Daoy (cell line): ENCODE measurements at places on chromosomes 1 and 21. TPM values are rescaled to one million over a fixed set of nuclear protein-coding genes. Genes with fewer than 3 reads are reported as not detected.
A peak's percentile ranks its signal among the peaks of the same experiment; 100 is the strongest.

Gene CTTNBP2NL
- 9.3 and 11.1 TPM in 2 replicates for total RNA-seq

Gene HTR6
- total RNA-seq: not detected in 2 replicates

Gene FAM131C
- 0.23 TPM in 1 of 2 replicates, not detected in the other for total RNA-seq

Gene SLC9C2
- not detected in 2 replicates for total RNA-seq

Gene DNM3
- 4.3 and 4.5 TPM in 2 replicates for total RNA-seq

Gene AMY2B
- total RNA-seq: 0.86 TPM in 1 of 2 replicates, not detected in the other

Gene SLC2A5
- total RNA-seq: not detected in 2 replicates

GRCh38 chr21:35476621-35477395 lies 427.7 kb upstream of the RUNX1 start:
- DNase-seq: peak; percentile 10

GRCh38 chr1:31618916-31619846 lies 1.7 kb downstream of the HCRTR1 start:
- no peak for DNase-seq

- no peak for DNase-seq
Measured at GRCh38 chr1:206895325-206895724, 1.9 kb upstream of the IL24 start.

GRCh38 chr1:56533621-56534020 lies 45.7 kb downstream of the PLPP3 start:
- no peak for DNase-seq

GRCh38 chr1:30698401-30698981 lies 24.9 kb downstream of the MATN1 start:
- DNase-seq: no peak

DNA sequence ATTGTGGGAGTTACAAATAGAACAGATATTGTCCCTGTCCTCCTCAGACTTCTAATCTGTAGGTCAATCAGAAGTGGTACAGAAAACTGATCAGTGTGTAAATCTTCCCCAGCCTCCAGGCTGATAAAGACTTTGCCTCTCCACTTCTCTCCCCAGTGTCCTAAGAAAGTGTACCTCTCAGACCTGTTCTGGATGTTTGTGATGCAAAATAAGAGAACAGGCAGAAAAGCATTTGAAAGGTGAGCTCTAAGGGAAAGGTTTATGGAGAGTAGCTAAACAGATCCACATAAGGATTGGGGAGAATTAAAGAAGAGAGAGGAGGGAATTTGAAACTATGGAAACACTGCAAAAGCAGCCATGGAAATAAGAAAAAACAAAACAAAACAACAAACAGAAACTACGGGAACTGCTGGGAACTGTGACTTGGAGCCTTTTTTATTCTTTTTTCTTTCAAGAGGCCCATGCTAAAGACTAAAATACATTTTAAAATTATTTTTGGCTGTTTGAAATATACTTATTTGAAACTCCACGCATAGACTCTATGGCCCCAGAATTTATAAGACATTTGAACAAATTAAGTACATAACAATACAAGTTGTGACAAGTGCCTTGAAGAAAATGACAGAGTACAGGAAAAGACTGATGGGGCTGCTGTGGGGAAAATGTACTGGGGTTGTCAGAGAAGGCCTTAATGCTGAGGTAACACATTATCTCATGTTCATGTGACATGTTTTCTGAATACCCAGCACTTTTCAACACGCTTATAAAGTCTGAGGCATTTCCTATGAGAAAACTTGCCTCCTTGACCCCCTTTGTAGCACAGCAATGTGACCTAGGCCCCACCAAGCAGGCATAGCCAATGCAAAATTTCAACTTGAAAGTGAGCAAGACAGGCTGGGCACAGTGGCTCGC lies 51.2 kb downstream of the TRAF5 start:
- DNase-seq: no peak

DNA sequence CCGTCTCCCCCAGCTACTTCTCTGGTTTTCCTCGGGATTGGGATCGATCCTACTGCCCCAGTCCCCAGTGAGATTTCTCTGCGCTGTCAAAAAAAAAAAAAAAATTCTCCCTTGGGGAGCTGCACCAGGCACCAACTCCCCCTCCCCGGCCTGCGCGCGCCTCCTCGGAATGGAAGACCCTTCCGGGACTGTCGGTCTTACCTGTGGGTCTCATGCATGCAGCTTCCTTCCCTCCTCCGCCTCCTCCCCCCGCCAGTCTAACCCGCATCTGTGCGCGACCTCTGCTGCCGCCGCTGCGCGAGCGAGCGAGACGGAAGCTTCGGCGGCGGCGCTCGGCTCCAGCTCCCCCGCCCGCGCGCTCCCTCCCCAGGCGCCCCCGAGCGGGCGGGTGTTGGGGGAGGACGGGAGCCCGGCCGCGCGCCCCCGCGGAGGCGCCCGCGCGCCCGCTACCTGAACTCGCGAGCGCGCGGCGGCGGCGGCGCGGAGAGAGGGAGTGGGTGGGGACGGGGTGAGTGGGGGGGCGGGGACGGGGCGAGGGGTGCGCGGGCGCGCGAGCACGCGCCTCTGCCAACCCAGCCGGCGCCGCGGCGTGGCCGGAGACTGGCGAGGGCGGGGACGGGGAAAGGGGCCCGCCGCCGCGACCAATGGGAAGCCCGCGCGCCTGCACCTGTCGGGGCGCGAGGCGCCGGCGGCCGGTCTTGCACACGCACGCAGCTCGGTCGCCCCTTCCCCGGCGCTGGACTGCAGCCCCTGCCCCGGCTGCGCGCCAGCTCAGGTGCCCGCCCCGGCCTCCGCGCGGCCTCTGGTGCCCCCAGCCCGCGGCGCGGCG lies at the start of gene SUSD4:
Gene SUSD4, minus strand, starts transcription at position 321 of the 829 bp plus-strand sequence. CDS start 751 bp downstream, outside the sequence.
- peak; percentile 84 for DNase-seq

DNA sequence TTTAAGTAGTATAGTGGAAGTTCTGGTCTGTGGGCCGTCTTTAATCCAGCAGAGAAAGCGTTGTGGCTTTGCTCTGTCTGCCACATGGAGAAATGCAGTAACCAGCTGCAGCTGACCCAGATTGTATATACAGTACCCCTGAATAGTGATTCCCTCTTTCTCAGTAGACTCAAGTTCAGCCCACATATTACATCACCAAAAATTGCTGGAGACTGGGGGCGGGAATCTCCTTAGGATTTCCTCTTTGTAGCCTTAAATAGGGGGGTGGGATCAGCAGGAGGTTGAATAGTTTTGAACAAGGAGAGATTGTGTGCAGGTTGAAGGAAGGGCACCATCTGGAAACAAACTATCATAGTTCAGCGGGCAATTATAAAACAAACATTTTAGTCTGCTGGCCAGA lies at the start of gene ANGPTL1:
Gene ANGPTL1, minus strand, starts transcription at position 134 of the 400 bp plus-strand sequence. CDS start 5,301 bp downstream, outside the sequence.
- no peak for DNase-seq

DNA sequence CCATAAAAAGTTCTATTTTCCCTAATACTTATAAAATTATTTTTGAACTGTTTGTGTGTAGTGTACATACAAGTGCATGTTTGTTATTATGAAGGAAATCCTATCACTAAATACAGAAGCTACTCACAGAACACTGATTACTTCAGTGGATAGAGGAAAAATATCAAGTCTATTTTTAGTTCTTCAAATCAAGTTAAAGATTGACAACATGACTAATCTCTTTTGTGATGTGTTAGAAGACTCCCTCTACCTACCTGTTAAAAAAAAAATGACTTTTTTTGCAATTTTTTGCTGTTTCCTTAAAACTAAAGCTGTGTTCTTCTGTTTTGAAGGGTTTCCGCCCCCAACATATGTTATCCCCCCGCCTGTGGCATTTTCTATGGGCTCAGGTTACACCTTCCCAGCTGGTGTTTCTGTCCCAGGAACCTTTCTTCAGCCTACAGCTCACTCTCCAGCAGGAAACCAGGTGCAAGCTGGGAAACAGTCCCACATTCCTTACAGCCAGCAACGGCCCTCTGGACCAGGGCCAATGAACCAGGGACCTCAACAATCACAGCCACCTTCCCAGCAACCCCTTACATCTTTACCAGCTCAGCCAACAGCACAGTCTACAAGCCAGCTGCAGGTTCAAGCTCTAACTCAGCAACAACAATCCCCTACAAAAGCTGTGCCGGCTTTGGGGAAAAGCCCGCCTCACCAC lies 45.5 kb downstream of the NCF2 start:
- no peak for DNase-seq

DNA sequence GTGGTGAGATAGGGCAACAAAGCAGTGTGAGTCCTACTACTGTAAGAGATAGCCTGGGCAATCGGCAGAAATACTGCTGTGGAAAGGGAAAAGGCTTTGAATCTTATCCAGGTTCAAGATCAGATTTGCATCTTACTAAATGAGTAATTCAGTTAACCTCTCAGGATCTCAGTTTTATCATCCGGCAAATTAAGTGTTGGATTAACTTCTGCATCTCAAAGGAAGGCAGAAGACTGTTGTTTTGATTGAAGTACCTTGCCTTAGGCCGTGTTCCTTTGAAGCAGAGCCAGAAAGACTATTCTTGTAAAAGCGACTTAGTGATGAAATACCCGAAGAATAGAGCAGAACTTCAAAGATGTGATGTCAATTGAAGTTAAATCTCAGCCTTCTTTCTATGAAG lies 612.9 kb upstream of the USP24 start:
- DNase-seq: no peak

DNA sequence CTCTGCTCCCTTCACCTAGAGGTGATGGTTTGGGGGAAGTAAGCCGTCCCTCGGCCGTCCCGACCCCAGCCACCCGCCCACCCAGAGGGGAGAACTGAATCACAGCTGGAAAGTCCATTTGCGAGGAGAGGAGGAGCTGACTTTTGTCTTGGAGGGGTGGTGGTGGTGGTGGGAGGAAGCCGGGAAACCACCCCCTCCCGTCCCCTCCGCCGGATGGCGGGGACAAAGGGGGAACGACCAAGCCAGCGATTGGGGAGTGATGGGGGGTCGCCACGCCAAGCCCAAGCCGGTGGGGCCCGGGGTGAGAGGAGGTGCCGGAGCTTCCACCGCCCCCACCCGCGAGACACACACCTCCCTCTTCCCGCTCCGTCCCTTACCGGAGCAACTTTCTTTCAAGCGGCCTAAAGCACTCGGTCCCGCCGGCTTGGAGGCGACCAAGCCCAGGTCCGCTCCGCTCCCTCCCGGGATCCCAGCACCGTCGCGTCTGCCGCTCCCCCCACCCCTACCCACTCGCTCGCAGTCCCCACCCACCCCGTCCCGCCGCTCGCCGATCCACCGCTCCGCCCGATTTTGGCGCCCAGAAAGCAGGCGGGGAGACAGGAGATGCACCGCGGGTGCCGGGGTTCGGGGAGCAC lies 540 bp downstream of the ARHGEF2 start:
- DNase-seq: peak; percentile 50

- peak; percentile 23 for DNase-seq
Measured at GRCh38 chr1:55580845-55581332, 365.7 kb upstream of the USP24 start.

- no peak for DNase-seq
Measured at GRCh38 chr1:119015547-119015946, 27.4 kb upstream of the TBX15 start.

- DNase-seq: no peak
Measured at GRCh38 chr21:34132926-34133325, 59.5 kb downstream of the MRPS6 start.

- DNase-seq: peak; percentile 51
Measured at GRCh38 chr1:57848406-57848805, 424.5 kb upstream of the DAB1 start.

DNA sequence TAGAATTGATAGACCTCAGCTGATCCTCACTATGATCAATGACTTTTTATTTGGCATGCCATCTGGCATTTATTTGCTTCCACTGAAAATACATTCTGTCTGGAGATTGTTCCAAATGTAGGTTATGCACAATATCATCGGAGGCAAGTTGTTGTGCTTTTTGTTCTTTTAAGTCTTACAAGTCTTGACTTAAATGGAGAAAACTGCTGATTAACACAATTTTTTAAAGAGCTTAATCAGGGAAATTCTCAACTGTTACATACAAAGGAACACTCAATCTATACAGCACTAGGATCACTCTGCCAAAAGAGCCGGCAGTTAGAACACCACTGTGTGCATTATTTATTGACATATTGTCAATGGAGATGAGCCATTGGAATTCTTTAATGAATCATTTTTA lies 19.2 kb downstream of the CYYR1 start:
- DNase-seq: no peak
